ENCODE measurements at places on chromosomes 12 and 14.

- no peak for DNase-seq
Observed at GRCh38 chr14:81169711-81170103, 51.1 kb downstream of the GTF2A1 start.

DNA sequence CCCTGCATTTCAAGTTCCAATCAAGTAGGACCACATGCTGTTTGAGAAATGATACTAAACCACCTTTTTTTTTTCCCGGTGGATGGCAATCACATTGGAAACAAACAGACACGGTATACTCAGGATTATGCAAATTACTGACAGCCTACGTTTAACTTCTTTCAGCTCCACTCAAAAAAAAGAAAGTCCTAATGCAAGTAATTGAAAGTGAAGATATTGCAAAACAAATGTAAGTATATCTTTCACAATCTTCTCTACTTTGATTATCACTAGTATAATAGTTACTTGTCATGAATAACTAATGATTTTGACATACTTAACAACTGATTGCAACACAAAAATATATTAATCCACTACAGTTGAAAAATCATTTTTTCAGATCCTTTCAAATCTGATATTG is 2.6 kb upstream of the OSBPL8 start:
- no peak for DNase-seq

DNA sequence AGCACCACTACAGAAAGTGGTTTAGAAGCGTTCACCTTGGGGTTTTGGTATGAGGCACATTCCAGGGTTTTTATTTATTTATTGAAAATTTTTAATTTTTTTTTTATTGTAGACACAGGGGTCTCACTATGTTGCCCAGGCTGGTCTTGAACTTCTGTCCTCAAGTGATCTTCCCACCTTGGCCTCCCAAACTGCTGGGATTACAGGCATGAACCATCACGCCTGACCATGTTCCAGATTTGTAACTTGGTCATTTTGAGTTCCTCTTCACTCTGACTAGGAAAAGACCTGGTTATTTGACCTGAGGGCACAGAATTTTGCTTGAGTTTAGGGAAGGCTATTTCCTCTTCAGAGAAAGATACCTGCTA is 3.1 kb downstream of the MLEC start:
- no peak for DNase-seq

DNA sequence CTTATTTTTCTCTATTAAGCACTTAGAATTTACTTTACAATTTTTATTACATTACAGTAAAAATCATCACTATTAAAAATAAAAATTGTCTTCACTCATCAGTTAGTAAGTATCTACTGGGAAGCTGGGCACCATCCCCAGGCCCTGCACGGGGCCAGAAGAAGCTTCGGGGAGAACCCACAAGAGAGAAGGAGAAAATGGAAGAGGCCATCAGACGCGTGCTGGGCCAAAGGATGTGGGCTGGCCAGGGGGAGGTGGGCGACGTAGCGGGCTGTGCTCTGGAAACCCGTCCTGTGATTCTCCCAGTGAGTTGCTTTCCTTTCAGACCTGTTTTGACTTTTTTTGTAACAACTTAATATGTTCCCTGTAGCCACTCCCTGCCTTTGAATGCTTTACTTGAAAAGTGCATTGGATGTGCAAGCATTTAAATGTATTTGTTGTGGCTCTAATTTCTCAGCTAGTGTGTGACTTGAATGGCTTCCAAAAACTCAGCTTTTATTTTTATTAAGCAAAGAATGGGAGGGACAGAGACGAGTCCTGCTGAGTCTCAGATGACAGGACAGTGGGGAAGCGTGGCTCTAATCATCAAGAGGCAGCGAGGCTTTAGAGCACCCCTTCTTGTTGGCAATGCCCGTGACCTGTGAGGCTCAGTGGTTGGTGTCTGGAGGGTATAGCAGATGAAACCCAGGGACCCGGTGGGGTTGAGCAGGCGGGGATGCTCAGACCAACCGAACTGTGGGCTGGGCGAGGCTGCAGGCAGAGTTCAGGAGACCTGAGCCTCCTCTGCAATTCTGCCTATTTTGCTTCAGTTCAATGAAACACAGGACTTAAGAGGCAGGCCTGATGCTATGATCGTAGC is 38.8 kb downstream of the SYNE3 start:
- DNase-seq: no peak

DNA sequence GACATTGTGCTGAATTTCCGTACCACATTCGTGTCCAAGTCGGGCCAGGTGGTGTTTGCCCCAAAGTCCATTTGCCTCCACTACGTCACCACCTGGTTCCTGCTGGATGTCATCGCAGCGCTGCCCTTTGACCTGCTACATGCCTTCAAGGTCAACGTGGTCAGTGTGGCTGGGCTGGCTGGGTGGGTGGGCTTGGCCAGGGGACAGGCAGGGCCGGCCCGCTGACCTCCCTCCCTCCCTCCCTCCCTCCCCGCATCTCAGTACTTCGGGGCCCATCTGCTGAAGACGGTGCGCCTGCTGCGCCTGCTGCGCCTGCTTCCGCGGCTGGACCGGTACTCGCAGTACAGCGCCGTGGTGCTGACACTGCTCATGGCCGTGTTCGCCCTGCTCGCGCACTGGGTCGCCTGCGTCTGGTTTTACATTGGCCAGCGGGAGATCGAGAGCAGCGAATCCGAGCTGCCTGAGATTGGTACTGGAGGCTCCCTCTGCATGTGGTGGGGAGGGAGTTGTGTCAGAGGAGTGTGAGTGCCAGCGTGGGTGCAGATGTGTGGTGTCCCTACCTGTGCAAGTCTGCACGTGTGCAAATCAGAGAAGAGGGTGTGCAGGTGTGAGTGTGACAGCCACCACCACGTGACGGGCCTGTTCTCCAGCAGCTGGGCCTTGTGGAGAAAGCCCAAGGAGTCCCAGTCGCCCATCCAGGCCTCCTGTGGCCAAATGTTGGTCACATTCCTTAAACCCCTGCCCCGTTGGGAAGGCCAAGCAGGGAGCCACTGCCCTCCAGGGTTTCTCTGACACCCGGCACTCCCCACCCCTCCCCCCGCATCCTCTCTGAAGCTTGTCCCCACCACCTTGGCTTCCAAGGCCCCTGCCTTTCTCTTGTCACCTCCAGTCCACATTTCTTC is 5.3 kb downstream of the KCNH3 start:
- no peak for DNase-seq

DNA sequence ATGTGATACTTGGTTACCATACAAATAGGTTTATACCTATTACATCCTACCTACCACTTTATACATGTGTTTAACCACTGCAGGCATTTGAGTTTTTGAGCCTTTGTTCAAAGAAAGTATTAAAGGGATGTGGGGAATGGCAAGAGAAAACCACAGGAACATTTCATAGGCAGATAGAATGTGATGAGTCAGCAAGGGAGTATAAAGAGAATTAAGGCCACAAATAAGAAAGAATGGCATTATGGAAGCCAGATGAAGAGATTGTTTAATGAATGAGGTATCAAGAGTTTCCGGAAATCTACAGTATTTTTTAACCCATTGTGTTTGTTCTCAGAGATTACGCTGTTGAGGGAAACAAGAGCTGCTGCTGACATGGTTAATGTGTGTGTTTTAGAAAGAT is 66.9 kb downstream of the METTL25 start:
- no peak for DNase-seq

DNA sequence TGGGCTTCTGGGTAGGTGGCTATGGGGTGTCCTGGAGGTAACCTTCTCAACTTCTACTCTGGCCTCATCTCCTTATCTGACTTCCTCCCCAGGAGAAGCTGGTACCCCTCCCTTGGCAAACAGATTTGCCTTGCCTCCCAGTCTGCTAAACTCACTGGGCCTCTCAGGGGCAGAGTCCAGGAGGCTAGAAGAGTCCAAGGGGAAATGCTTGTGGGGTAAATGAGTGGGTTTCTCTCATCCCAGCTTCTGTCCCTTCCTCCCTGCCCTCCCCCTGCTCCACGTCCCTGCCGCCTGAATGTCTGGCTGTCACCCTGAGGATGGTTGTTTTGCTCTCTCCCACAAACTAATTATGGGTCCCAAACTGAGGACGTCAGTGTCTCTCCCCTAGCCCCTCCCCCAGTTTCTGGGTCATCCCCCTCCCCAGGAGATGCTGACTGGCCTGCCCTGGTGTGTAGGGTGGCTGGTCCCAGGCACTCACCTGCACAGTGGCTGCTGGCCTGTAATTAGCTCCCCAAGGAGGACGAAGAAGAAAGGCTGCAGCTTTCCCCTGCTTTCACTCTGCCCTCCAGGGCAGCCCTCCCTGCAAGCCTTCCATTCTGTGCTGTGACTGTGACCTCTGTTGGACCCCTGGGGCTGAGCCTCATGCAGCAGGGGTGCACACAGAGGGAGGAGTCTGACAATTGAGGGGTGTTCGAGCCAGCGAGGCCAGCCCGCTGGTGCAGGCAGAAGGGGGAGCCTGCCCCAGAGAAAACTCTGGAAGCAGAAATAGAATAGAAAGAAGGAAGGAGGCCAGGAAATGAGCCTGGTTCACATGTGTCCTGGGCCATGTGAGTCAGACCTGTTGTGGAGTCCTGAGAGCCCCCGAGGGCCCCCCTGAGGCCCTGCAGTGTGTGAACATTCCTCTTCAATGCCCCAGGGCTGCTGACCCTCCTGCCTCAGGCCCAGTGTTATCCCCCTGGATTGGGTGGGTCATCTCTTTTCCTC is at the start of gene LRP1-AS:
Gene LRP1-AS (minus strand): TSS at position 659 of the 984 bp plus-strand sequence.
- DNase-seq: no peak

DNA sequence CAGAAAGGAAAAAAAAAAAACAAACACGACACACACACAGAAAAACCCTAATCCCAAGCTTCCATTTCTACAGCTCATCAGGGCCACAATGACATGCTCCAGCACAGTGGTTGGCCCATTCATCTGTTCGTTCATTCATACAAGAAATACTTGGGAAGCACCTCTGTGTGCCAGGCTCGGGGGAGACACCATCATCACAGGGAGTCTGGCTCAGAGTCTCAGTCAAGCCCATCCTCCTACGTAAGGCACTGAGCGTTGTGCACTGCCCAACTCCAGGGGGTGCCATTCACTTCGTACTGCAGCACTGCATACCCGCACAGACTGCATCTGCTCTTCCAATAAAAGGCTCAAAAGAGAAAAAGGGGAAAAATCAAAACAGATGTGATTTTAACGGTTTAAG is 15.3 kb downstream of the VPS37B start:
- no peak for DNase-seq

- no peak for DNase-seq
Observed at GRCh38 chr12:16962889-16963288, 356.9 kb upstream of the LMO3 start.

- DNase-seq: no peak
Observed at GRCh38 chr12:20260851-20261250, 107.5 kb upstream of the PDE3A start.

GRCh38 chr12:124884587-124885438 is 21.1 kb upstream of the SCARB1 start:
- DNase-seq: no peak

GRCh38 chr14:45491914-45492313 is 238.9 kb upstream of the MIS18BP1 start:
- DNase-seq: no peak
